Psoas muscle (tissue), 8 donors: ENCODE measurements at places on chromosomes 4 and X.
A peak's percentile ranks its signal among the peaks of the same experiment; 100 is the strongest.

GRCh38 chr4:98851806-98852205, 77.1 kb downstream of the EIF4E start:
- no peak for DNase-seq

DNA sequence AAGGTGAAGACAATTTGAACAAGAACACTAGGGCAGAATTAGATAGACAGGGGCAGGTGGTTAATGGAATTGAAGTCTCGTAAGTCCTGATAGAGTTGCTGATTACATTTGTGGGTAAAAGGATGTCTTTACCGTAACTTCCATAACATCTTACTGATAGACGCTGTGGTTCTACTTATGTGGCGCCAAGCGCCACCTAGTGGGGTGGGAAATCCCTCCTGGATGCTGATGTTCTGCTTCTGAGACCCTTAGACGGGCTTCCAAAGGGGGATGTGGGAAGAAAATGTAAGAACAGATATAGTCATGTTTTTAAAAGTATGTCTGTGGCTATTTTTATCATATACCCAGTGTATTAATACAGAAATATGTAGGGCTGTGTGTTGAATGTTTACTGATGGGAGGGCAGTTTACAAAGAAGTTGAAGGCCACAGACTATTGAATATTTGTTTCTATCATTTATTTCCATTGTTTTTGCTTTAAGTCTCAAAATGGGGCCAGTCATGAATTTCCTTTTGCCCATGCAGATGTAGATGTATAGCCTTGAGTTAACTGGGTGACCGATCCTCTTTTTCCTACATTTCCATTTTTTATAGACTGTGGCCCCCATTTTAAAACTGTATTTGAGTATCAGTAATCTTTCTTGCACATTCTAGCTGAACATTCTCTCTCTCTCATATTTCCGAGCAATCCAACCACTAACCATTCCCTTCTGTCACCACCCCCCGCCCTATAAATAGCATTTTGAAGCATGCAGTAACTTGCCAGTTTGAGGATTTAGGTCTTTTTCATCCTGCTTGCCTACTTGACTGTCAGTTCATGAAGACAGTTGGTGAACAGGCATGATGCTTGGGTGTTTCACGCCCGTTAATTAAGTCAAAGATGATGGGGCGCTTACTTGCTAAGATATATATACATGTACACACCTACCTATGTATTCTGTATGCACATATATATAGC, 12.1 kb upstream of the TLR8 start:
- peak; percentile 16 for DNase-seq

DNA sequence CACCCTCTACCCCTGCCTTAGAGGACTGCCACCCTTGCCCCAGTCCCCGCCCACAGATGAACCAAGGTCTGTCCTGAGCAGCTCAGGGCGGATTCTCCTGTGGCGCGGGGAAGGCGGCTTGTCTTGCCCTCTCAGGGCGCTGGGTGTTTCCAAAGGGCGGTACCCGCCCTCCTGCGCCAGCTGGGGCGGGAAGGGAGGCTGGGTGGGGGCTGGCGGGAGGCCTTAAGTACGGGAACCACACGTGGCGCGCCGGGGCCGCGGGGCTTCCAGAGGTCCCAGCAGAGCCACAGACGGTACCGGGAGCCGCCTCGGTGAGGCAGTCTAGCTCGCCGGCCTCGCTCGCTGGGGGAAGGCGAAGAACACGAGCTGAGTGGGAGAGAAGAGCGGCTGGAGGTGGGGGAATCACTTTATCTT, 361.1 kb downstream of the MID1IP1 start:
- peak; percentile 33 for DNase-seq

GRCh38 chrX:150227321-150227860, 135.7 kb upstream of the MAMLD1 start:
- DNase-seq, result no peak

DNA sequence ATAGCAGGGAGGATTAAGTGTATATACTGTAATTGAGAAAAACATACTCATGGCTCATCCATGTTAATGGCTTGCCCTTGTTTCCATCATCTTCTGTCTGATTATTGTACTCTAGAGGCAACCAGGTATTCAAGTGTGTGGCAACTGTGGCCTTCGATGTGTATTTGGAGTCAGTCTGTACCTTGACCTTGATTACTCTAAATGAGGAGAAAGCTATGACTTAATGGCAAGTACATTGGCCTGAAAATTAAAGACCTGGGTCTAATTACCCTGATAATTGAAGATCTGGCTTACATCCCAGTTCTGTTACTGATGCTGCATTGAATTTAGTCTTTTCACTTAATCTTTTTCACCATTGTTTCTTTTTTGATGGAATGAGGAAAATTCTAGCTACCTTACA, 409.2 kb downstream of the CCSER1 start:
- DNase-seq, result no peak

GRCh38 chrX:30156009-30156408, 59.4 kb upstream of the MAGEB2 start:
- no peak for DNase-seq

DNA sequence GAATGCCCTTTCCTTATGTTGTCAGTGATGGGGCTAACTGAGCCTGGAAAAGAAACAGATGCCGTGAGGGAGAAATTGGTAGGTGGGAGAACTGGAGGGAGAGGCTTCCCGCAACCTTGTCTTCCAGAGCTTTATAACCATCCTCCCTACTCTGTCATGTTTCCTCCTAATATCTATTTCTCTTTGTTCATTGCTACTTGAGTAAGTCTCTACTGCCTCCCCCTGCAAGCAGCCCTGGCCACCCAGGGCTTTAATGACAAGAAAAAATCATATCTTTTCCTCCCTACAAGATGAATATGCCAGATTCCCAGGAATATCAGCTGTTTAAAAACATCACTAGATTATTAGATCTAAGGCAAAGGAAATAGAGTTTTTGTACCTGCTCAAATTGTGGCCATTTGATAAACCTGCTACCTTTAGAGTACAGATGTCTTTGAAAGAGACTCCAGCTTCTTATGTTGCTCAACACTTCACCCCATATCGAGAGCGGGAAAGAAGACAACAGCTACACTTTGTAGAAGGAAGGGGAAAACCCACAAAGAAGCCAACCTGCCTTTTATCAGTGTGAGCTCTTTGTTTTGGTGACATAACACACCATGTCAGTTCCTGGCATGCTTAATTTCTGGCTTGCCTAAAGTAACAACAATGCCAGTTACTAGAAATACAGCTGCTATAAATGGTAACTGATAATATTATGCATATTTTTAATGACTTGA, 186.6 kb upstream of the LEF1 start:
- no peak for DNase-seq

GRCh38 chr4:22778547-22779163, 85.9 kb downstream of the GBA3 start:
- DNase-seq, result no peak

GRCh38 chr4:122195718-122196117, 43.6 kb downstream of the BLTP1 start:
- no peak for DNase-seq

- no peak for DNase-seq
Observed at GRCh38 chrX:39762266-39762841, 335.4 kb downstream of the BCOR start.

DNA sequence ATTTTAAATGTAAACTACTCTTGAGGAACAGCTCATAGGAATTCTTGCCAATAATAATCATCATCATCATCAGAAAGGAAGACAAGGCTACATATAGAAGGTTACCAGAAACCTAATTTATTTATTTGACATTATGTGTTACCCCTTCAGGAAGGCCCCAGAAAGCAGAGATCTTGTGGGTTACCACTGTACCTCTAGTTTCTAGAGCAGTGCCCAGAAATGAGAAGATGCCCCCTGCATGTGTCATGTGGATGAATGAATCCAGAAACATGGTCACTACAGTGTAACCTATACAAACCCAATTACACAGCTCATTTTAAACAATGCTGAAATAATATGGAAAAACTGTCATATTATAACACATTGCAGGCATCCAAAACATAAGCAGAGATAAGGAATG, 70.4 kb downstream of the ARAP2 start:
- no peak for DNase-seq

DNA sequence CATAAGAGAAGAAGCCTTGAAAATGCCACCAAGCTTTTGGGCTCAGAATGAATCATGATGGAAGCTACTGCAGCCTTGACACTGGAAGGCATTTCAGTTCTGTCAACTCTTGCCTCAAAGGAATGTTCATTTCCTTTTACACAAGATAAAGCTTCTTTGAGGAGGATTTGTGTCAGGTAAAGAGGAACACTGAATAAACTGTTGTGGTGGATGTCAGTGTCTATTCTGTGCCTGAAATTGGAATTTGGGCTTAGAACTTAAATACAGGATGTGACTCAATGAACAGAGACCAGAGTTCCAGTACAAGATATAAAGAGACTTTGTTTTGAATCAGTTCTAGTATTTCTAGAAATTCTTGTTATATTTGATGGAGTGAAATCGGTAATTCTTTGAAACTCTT, 313.2 kb downstream of the PACRGL start:
- no peak for DNase-seq

DNA sequence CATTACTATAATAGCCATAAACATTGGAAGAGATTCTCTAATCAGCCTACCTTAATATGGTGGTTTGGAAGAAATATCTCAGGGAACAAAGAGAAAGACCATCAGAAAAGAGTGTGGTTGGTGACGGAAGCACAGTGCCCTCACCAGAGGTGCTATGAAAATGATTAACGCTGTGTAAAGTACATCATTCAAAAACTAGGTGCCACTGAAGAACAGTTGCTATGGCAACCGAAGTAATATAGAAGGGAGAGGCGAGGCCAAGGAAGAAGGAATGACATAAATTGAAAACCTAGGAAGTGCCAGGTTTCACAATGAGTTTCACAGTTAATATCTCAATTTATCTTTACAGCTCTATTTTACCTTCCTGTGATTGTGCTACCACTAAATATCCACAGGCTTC, 57.0 kb upstream of the ARSJ start:
- no peak for DNase-seq

GRCh38 chrX:2536974-2537373, 36.2 kb upstream of the DHRSX start:
- no peak for DNase-seq

GRCh38 chrX:23765868-23766267, 17.1 kb upstream of the SAT1 start:
- no peak for DNase-seq

GRCh38 chrX:135295238-135295943, 13.9 kb upstream of the ETDC start:
- peak; percentile 52 for DNase-seq

GRCh38 chrX:53116101-53116500, 22.2 kb downstream of the KANTR start:
- DNase-seq, result no peak

GRCh38 chrX:56762707-56763555, 33.9 kb downstream of the NBDY start:
- peak; percentile 23 for DNase-seq

GRCh38 chr4:184392316-184392715, 82.0 kb downstream of the IRF2 start:
- no peak for DNase-seq

GRCh38 chr4:182730791-182731190, 186.4 kb downstream of the DCTD start:
- no peak for DNase-seq

DNA sequence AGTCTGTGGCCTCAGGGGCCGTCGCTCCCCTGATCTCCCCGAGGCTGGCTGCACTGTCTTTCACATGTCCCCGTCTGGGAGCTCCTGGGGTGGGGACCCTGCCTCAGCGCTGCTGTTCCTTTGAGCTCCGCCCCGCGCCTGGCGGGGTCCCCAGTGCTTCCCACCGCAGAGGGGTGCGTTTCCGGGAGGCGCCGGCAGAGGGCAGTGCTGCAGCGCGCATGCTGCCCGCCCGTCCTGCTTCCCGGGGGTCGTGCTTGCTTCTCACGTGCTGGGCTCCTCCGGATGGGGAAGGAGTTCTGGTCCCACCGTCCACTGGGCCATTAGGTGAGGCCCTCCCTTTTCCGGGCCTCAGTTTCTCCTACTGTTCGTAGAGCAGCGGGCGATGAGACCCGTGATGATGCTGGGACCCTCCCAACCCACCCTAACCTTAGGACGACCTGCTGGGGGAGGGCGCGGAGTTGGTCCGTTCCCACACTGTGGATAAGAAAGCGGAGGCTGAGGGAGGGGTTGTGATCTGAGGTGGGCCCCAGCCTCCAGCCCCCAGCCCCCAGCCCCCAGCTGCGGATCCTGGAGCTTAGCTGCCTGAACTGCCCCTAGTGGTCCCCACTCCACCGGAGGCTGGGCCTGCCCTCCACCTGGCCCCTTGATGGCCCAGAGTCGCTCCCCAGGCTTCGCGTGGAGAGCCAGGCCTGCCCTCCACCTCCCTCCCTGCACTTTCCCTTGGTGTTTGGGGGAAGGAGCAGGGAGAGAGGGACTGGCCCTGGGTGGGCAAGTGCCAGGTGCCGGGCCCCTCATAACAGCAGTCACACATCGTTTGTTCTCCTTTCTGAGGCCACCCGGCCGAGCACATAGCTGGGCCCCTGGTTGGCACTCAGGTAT, 15.3 kb downstream of the CPZ start:
- no peak for DNase-seq

- no peak for DNase-seq
Observed at GRCh38 chrX:22057667-22058066, 25.5 kb downstream of the PHEX start.

DNA sequence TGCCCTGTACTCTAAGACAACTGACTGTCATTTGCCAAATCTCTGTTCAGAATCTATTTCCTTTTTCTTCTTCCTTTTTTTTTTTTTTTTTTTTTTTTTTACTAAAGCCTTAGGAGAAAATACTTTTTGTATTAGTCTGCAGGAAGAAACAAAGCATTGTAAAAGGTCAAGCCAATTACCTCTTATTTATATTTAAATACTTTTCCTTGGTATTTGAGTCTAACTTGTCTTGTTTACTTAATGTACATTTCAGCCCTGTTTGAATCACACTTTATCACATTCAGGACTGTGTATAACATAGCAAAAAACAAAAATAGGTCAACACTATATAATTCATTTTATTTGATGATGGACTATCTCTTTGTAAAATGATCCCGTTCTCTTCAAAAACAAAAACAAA, 262.2 kb downstream of the RPA4 start:
- DNase-seq, result no peak

GRCh38 chr4:26885912-26886274, 25.3 kb downstream of the STIM2 start:
- no peak for DNase-seq

DNA sequence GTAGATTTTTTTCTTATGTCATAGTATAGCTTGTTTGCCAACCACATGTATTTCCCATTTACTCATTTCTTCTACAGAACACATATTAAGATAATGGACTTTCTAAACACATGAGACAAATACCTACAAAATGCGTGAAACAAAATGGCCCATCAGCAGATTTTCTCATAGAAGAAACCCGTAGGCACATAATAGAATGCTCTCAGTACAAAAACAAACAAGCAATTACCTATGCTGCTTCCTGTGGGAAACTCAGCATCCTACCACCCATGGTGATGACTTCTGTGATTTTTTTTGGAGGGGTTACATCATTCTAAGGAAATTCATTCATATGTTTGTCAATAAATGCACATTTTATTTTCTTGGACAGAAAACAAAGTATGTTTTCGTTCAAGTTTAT, 343.6 kb downstream of the SPRY1 start:
- no peak for DNase-seq

- DNase-seq, result no peak
Observed at GRCh38 chr4:78310007-78310739, 241.4 kb upstream of the ANXA3 start.

GRCh38 chrX:23331701-23332100, 2.9 kb upstream of the PTCHD1 start:
- DNase-seq, result no peak

GRCh38 chr4:76689145-76689817, 208.7 kb downstream of the SOWAHB start:
- DNase-seq, result peak; percentile 30

GRCh38 chr4:62670514-62670913, 1470.4 kb downstream of the ADGRL3 start:
- no peak for DNase-seq
